ENCODE measurements at places on chromosomes 5 and 9. TPM values are rescaled to one million over a fixed set of nuclear protein-coding genes. Genes with fewer than 3 reads are reported as not detected.

GRCh38 chr5:79544131-79544530 lies 30.2 kb upstream of the HOMER1 start:
- no peak for DNase-seq

GRCh38 chr9:708182-708550 lies 133.3 kb upstream of the DMRT1 start:
- DNase-seq = peak; percentile 54

DNA sequence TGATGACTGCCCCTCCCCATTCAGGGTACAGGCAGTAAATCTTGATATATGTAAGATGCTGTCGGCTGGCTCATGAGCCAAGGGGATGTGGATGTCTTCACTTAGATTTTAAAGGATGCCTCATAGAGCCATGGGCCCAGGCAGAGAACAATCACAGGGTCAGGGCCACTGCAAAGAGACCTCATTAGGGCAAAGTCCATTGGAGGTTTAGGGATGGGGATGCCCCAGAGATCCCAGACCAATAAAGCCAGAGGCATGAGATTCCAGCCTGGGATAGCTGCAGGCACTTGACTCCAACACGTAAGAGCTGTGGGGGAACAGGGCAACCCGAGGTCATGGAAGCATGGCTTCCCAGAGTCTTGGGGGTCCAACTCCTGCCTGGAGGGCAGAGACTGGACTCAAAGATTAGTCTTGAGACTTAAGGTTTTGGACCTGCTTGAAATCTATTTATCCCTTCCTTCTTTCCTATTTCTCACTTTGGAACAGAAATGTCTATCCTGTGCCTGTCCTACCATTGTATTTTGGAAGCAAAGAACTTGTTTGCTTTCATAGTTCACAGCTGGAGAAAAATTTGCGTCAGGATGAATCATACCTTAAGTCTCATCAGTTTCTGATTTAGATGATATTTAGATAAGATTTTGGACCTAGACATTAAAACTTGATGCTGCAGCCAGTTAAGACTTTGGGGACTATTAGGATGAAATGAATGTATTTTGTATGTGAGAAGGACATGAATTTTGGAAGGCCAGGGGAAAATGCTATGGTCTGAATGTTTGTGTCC lies 101.3 kb upstream of the ADRA1B start:
- peak; percentile 47 for DNase-seq

DNA sequence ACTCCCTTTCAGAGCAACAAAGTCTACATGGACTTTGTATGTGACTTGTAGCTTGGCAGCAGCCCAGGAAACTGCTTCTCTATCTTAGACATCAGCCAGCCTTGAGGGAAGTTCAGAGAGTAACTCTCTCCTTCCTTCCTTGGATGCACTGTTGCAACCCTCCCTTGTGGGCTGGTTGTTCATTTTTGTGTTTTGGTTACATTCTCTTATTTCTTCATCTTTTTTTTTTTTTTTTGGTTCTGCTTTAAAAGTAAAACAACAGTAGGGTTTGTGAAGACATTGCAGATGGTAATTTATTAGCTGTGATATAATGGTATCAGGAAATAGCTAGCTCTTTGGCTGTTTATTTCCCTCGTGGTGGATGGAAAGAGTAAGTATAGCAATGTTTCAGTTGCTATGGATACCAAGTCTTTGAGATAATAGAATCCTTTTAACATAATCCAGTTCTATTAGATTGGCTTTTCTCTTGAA lies 97.9 kb upstream of the MAMDC2 start:
- peak; percentile 78 for DNase-seq

- DNase-seq = peak; percentile 30
These were observed 65.2 kb upstream of the SLC25A51 start for GRCh38 chr9:37969130-37969529.

GRCh38 chr5:154518438-154518867 lies 40.4 kb upstream of the HAND1 start:
- no peak for DNase-seq

GRCh38 chr5:7589800-7590199 lies 193.9 kb downstream of the ADCY2 start:
- DNase-seq = no peak

DNA sequence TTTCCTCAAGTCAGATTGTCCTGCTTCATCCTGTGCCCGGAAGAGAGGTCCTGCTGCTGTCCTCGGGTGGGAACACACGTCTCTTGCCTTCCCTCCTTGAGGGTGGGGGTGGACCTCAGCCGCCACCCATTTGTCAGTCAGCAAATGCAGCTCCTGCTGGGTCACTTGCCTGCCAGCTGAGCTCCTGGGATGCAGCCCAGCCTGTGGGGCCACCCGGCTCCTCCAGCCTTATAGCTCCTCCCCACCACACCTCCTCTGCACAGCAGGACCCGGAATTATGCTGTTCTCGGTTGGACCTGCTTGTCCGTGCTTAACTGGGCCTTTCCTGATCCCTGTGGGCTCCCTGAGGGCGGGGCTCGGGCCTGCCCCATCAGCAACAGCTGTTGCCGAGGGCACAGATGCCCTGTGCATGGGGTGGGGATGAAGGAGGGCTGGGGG lies 52.7 kb downstream of the RXRA start:
- DNase-seq = peak; percentile 71

GRCh38 chr5:115815693-115816225 lies 700 bp downstream of the CDO1 start:
- peak; percentile 32 for DNase-seq

DNA sequence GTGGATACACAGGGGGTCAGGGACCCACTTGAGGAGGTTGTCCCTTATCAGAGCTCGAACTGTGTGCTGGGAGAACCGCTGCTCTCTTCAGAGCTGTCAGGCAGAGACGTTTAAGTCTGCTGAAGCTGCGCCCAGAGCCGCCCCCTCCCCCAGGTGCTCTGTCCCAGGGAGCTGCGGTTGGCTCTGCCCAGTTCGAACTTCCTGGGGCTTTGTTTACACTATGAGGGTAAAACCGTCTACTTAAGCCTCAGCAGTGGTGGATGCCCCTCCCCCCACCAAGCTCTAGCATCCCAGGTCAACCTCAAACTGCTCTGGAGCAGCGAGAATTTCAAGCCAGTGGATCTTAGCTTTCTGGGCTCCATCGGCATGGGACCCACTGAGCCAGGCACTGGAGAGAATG lies 15.9 kb downstream of the SRD5A1 start:
- DNase-seq = no peak

DNA sequence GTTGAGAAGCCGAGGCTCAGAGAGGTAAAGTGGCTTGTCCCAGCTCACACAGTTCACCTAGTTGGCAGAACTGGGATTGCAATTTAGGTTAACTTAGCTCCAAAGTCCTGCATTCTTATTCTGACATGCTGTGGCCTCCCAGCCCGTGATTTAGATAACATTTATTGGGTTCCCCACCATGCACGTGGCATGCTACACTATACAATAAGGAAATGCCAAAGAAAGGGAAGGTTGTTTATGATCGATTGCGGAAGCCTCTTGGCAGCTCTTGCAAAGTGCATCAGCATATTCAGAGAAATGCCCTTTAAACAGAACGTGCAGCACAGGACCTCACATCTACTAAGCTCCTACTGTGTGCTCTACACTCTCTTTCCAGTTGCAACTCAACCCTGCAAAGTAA lies 3.2 kb downstream of the NEURL1B start:
- DNase-seq = no peak

GRCh38 chr5:81046041-81046440 lies 85.9 kb downstream of the RASGRF2 start:
- no peak for DNase-seq

GRCh38 chr5:41527201-41527779 lies 16.9 kb upstream of the PLCXD3 start:
- DNase-seq = peak; percentile 98

DNA sequence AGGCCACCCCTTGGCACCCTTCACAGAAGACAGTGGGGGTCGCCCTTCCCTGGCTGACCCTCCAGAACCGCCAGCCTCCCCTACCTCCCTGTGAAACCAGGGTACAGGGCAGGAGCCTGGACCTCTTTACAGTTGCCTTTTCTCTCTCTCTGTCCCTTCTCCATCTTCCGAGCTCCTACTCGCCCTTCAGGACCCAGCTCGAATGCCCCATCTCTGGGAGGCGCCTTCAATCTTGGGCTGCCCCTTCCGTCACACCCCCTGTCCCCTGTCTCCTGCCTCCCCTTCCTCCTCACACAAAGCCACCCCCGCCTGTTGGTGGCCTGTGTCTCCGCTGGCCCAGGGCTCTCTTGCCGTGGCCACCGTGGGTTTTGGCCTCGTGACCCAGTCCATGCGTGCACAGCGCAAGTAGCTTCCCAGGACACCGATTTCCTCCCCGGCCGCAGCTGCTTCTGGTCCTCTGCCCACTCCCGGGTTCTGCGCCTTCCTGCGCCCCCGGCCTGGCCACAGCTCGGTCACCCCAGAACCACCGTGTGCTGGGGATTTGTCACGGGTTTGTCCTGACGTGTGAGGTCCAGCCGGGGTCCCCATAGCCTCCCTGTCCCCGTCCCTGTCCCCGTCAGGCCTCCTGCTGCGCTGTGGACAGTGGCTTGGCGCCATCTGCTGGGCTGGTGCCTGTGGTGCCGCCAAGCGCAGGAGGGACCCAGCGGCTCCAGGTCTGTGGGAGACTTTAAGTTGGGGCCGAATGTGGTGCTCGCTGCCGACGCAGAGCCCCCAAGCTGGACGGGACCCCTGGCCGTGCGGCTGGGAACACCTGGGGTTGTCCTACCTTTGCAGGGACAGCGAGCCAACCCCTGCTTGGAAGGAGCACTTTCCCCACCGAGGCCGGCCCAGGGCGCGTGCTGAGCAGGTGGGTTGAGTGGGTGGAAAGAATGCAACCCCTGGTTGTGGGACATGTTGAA lies 4.0 kb upstream of the TMEM250 start:
- peak; percentile 74 for DNase-seq

DNA sequence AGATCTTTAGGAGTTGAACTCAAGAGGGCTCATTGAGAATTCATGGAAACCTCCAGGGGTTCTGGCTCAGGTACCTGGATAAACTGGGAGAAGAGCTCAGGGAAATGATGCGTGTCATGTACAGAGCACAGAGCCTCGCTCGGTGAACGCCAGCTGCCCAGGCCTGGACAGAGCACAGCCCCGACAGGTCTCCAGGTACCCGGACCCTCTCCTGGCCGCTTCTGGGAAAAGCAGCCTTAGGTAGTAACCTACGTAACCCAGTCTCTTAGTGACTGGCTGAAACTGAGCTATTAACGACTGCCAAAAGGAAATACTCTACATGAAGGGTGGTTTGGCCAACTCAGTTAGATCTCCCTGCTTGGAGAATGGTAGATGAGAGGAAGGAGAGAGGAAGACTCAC lies 157.4 kb downstream of the TTLL11 start:
- no peak for DNase-seq

DNA sequence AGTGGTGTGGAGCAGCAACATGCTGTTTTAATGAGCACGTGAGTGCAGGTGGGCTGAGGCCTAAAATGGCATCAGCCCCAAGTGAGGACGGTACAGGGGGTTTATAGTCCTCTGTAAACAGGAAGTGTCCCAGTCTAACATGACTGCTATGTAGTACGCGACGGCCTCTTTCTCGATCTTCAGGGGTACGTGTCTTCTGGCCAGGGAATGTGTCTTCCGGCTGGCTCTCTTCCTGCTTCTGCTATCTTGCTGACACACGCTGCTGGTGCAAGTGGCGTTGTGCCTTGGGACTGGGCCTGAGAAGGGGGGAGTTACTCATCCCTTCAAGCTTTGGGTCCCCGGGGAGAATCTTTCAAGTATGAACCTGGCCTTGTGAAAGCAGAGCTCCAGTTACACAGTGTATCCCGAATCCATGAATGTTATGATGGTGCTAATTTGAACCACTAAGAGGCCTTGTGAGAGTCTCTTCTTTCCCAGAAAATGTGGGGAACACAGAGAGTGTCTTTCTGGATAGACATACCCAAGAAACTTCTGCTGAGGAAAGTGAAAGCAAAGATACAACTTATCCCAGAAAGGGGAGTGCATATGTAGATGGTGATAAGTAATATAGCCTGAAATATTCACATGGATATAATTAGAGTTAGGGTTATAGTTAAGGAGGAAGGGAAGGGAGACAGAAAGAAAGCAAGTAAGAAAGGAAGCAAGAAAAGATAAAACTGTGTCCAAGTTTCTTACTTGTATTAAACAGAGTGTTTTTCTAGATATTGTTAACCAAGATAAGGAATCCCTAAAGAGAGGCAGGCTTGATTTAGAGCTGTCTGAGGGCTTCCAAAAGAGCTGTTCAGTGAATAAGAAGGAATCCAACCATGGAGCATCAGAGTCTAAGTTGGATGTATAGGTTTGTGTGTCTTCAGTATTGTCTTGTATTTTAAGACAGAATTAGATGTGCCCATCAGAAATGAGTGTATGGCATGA lies 35.5 kb upstream of the ANXA2R start:
- DNase-seq = peak; percentile 30

GRCh38 chr5:146331423-146331822 lies 7.2 kb upstream of the POU4F3 start:
- no peak for DNase-seq

- DNase-seq = no peak
These were observed 43.2 kb upstream of the IER5L start for GRCh38 chr9:129221233-129221632.

- DNase-seq = peak; percentile 32
These were observed 26.6 kb upstream of the POMT1 start for GRCh38 chr9:131475956-131476776.

- peak; percentile 31 for DNase-seq
These were observed 530.5 kb downstream of the SEMA5A start for GRCh38 chr5:9015260-9015936.

DNA sequence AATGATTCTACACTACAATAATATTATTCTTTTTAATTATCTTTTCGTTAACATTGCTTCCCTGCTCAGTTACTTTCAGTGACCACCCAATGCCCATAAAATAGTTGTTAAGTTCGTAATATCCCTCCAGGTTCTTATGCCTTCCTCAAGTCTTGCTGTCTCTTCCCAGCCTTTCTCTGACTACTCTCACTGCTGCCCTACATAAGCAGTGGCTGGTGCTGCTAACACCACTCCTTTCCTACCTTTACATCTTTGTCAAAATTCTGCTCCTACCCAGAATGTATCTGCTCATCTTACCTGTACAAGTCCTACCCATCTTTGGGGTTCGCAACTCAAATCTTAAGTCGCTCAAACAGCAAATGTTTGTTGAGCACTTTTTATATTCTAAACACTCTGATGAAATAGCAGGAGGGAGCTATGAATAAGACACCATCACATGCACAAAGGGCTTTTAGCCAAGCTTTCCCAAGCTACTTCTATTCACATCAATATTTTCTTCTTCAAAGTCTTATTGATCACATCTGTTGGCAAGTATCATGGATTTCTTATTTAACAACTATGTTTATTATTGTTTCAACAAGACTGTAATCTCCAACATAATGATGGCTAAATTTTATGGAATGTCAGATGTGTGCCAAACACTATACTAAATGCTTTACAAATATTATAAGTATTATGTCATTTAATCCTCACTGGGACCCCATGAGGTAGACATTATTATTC lies 29.5 kb downstream of the SLC25A46 start:
- DNase-seq = peak; percentile 71

- peak; percentile 74 for DNase-seq
These were observed 1.0 kb downstream of the SET start for GRCh38 chr9:128689820-128690683.

- peak; percentile 47 for DNase-seq
These were observed 95.8 kb upstream of the LMX1B start for GRCh38 chr9:126517833-126518356.

GRCh38 chr5:137394380-137394779 lies 104.7 kb downstream of the SPOCK1 start:
- DNase-seq = no peak

GPR21 gene
- total RNA-seq = 0.65 TPM

NEUROG1 gene
- total RNA-seq = not detected

CXCL14 gene
- total RNA-seq = 1.3 TPM

IRX2 gene
- total RNA-seq = 38.1 TPM

PCAT7 gene
- total RNA-seq = not detected

IFNK gene
- not detected for total RNA-seq

PPP3R2 gene
- not detected for total RNA-seq

SPACA9 gene
- total RNA-seq = 6.2 TPM

CAMK4 gene
- 3.6 TPM for total RNA-seq

PARP8 gene
- total RNA-seq = 1.9 TPM

PLPPR1 gene
- not detected for total RNA-seq

PCDHB11 gene
- 0.38 TPM for total RNA-seq

SLC45A2 gene
- not detected for total RNA-seq

Data from GM23248 (cell line).